ENCODE measurements at places on chromosomes 1 and 21.

GRCh38 chr1:24504560-24504959 is 1.9 kb downstream of the RCAN3 start:
- no peak for DNase-seq

DNA sequence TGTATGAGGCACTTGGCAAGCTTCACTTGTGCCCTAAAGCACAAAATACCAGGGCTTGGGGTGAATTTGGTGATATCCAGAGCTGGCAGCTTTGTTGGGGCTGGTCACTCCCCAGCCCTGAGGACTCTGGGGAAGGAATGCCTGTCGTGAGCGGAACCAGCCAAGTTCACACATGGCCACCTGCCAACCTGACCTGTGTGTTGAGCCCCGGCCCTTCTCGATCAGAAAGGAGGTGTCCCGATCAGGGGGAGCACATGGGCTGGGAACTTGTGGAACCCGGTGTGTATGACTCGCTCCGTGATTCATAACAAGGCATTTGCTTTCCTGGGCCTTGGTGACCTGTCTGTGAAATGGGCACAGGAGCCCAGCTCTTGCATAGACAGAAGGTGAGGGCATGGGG is 43.1 kb downstream of the AGPAT3 start:
- no peak for DNase-seq

DNA sequence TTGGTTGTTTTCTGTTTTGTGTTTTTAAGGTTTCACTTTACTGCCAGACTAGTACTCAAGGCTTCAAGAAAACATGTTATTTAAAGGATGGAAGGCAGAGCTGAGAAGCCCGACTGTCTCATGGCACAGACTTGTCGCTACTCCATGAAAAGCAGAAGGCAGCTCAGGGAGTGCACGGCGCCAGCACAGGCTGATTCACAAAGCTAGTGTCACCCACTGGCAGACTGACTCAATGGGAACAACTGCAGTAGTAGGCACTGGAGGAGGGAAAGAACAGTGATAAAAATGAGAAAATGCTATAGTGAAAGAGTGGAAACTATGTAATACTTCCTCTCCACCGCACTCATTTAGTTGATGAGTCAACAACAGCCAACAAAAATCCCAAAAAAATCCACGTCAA is 14.7 kb downstream of the HSF2BP start:
- peak; percentile 81 for DNase-seq

DNA sequence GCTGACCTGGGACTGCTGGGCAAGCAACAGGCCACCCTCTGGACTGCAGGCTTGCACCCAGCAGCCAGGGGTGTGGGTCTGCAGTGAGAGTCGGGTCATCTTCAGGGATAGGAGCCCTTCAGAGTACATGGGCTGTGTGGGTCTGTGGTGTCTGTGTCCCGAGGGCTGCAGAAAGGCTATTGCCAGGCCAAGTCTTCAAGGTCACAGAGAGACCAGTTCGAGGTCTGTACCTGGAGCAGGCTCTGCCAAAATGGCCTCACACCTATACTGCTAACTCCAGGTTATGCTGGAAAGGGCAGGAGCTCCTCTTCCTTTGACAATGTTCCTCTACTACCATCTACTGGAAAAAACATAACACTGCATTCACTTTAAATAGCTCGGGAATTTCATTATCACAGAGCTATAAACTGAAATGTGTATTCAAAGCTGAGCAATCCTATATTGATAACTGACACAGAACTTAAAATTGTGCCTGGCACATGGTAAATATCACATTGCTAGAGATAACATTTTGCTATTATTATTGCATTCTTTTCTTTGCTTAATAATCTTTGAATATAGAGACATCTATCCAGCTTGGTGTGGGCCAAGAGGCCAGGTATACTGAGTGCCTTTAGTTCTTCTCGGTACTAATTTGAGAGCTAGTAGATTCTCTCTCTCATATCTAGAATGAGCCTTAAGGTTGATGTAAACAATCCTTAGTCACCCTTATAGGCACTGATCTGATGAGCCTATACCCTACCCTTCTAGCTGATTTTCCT is 6.9 kb upstream of the DNAH14 start:
- peak; percentile 27 for DNase-seq

GRCh38 chr21:17679002-17679600 is 66.4 kb upstream of the BTG3 start:
- DNase-seq: peak; percentile 73

DNA sequence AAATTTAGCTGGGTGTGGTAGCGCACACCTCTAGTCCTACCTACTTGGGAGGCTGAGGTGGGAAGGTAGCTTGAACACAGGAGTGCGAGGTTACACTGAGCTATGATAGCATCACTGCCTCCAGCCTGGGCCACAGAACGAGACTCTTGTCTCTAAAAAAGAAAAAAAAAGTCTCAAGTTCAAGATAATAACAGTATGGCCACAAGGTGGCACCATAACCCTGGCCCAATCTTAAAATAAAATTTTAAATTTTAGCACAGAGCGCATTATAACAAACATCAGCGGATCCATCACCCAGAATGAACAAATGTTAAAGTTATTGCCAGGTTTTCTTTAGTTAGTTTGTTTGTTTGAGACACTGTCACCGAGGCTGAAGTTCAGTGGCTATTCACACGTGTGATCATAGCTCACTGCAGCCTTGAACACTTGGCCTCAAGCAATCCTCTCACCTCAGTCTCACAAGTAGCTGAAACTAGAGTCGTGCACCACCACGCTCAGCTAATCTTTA is 2.9 kb upstream of the HTR6 start:
- peak; percentile 65 for DNase-seq

- DNase-seq: no peak
Measured at GRCh38 chr1:181490276-181490675, 7.0 kb downstream of the CACNA1E start.

DNA sequence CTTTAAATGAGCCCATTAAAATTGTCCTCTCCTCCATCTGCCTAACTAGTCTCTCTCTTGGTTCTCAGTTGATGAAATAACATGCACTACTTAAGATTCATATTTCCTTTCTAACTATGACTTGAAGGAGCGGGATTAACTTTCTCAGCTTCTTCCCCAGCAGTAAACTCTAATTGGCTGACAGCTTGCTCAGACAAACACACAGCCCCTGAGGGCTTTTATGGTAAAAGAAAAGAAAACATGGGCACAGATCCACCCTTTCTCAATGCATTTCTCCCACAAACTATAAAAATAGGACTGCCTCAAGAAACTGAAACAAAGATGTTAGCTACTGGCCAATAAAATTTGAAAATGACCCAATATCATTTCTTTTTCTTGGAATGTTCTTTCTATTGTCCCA is 703.1 kb downstream of the ADGRL2 start:
- no peak for DNase-seq

- no peak for DNase-seq
Measured at GRCh38 chr1:51898090-51898734, 19.7 kb upstream of the NRDC start.

DNA sequence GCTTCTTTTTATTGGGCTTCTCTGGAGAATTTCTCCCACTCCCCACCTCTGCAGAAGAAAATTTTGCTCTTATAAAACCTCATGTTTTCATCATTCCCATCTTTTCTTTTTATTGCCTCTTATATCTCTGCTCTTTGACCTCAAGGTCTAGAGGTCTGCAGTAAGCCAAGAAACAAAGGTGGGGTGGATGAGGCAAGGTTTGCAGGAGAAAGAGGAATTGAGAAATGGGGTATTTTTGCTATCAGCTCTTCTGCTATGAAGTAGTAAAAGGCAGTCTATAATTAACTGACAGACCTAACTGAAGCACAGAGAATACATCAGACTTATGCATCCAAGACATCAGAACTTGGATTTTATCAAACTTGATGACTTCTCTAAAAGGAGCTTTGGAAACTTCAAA is 22.9 kb downstream of the SYT11 start:
- DNase-seq: no peak

GRCh38 chr1:213281640-213282301 is 230.7 kb downstream of the RPS6KC1 start:
- DNase-seq: no peak

- no peak for DNase-seq
Measured at GRCh38 chr1:237503292-237503691, 387.4 kb downstream of the ZP4 start.

GRCh38 chr1:92465256-92465647 is 21.5 kb downstream of the GFI1 start:
- no peak for DNase-seq

DNA sequence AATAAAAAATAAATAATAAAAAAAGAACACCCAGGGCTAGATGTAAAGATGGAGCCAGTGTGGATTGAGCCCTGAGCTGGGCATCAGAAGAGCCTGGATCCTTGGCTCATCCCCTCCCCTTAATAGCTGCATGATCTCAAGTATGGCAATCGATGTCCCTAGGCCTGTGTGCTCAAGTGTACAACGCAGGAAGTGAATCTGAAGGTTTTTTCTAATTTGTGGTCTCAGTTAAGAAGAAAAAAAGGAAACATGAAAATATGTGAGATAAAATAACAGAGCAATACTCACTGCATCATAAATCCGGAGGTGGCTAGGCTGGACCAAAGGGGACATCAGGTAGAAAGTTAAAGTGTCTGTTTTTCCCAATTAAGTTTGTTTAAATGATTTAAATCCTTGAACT is 47.3 kb upstream of the SLC44A3 start:
- peak; percentile 34 for DNase-seq

- DNase-seq: no peak
Measured at GRCh38 chr1:225470211-225471108, 42.6 kb upstream of the LBR start.

GRCh38 chr1:208616776-208617175 is 372.6 kb upstream of the PLXNA2 start:
- no peak for DNase-seq

DNA sequence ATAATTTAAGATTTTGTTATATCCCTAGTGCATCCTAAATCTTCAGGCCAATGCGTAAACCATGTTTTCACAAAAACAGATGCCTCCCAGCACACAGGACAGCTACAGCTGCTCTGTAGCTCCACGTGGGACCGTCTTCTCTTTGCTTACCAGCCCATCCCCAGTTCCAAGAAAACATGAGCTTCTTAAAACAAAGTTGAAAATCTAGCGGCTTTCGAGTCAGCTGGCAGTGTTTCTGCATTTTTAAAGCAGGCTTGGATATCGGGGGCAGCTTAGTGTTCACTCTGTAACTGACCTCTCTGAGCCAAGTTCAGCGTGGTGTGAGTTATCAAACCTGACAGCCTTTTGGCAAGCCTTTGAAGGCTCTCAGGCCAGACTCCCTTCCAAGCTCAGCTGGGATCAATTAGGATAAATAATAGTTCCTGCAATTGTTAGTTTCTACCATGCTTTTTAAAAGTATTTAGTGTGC is 881.5 kb downstream of the LTN1 start:
- DNase-seq: no peak

DNA sequence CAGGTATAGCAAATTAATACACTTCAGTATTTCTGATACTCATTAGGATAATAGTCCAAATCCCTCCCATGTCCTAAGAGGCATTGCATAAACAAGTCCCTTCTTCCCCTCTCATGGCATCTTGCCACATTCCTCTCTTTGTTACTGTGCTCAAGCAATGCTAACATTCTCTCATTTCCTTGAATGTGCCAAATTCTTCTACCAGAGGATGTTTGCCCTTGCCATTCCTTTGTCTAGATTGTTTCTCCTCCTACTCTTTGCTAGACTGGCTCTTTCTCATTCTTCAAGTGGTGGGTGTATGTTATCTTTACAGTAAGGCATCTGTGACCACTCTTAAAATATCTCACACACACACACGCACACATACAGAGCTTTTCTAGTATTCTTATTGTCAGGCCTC is 621.0 kb upstream of the CXADR start:
- no peak for DNase-seq

DNA sequence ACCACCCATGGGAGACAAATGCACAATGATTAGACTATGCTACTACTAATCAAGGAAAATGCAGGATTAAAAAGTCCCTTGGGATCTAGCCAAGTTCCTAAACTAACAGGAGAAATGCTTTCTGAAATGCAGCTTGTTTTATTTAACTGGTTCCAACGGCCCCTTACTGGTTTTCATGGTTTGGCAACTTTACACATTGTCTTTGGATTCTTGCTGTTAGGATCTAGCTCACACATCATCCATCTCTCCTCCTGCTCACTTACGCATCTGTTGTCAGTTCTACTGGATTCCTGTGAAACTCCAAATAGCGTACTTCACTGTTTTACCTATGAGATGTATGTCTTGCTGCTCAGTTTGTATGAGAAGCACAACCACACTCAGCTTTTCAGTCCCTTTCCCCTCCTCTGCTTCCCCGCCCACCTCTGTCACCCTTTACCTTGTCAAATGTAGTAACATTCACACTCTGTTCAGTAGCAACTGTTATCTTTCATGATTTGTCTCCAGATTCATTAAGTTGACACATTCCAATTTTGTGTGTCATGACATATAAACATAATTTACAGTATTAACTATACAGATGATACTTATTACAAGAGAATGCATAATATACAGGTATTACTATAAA is 130.1 kb downstream of the SIM2 start:
- no peak for DNase-seq

GRCh38 chr1:113248494-113248893 is 141.8 kb upstream of the MAGI3 start:
- no peak for DNase-seq

DNA sequence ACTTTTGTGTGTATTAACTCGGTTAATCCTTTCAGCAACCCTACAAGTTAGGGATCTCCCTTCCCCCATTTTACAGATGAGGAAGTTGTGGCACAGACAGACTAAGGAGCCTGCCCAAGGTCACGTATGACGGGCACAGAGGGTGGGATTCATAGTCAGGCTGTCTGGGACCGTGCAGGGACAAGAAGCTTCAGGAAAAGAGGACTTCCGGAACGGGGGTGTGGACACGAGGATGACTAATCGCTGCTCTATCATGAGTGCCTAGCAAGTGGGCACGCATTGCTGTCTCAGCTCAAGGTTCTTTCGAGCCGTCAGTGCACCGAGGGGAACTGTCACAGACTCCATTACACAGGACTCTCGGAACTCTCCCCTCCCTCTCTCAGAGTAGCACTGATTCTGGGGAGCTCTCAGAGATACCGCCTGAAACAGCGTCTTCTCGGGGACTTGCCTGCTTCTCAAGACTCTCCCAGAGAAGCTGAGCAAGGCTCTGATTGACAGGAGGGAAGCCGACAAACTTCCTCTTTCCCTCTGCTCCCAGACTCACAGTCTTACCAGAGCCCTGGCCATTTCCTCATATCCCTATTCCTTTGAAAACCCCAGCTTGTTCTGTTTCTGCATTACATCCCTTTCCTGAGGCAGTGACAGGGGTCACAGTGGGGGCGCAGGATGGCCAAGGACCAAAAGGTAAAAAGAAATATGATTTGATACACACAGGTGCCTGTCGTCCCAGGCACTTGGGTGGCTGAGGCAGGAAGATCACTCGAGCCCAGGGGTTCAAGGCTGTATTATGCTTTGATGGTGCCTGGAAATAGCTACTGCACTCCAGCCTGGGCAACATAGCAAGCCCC is 14.4 kb downstream of the FHAD1 start:
- peak; percentile 98 for DNase-seq

DNA sequence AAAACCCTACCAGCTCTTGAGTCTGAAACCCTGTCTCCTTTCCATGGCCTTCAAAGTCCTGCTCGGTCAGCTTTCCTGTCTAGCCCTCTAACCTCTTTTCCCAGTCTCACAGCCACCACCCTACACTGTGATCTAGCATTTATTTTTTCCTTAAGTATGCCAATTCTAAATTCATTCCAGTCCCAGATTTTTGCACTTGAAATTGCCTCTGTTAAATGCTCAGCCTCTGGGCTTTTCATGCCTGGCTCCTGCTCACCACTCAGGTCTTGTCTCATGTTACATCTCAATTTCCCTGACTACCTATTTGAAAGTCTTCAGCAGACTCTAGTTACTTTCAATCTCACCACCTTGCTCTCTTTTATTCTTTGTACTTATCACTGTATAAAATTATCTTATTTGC is 176.2 kb downstream of the ADGRL4 start:
- DNase-seq: no peak

All from suppressor macrophage treated with lipopolysaccharide for 4 hours (primary cell).